Esophagus squamous epithelium (tissue), 5 donors: ENCODE measurements at places on chromosomes 3 and 15.

GRCh38 chr3:33940149-33940548 lies 141.7 kb downstream of the PDCD6IP start:
- DNase-seq = no peak

GRCh38 chr3:8532251-8532871 lies 30.7 kb downstream of the LMCD1 start:
- DNase-seq = no peak

DNA sequence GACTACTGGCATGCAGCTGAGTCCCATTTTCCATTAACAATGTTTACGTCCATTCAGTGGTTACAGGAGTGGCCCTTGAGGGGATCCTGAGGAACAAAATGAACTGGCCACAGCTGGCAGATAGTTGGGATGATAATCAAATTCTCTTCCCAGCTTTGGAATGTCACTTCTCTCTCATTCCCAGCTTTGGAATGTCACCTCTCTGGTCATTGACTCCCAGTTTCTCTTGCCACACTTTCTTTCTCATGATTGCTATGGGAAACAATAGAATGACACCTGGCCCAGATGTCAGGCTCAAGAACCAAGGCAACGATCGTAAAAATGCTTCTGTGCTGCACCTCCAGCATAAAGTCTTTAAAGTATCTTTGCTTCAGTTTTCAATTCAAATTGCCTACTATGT lies 34.0 kb downstream of the ATP13A4 start:
- no peak for DNase-seq

DNA sequence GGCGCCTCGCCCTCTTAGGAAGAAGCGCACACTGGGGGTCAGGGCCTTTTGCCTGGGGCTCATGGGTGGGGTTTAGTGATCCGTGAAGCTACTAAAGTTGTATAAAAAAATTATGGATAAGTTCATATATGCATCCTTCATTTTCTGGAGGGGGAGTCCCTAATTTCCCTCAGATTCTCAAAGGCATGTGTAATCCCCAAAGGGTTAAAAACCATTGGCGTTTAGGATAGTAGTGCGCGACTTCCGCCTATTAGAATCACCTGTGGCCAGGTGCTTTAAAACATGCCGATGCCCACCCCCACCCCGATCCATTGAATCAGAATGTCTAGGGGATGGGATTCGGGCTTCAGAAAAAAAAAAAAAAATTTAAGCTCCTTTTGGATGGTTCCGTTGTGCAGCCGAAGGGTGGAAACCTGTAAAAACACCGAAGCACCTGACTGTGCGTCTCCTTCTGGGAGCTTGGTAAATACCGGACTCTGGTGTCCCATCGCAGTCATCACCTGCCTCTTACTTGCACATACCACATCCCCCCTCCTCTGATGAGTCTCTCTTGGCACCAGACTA lies 570 bp downstream of the APH1B start:
- no peak for DNase-seq

GRCh38 chr15:60961541-60962485 lies 267.3 kb downstream of the RORA start:
- no peak for DNase-seq

DNA sequence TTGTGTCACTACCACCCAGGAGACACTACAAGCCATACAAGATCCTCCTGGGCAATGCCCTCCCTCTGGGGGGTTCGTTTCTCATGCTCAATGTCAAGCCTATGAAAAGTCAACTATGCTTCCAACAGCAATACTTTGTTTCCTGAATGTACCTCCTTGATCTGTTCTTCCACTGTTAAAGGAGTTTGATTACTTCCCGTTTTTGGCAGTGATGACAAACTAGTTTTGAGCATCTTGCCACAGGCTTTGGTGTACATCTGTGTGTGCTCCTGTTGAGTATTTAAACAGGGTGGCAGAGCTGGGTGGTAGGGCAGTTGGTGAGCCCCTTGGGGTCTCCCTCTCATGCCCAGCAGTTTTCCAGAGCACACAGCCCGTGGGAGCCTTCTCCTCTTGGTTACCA lies 81.4 kb downstream of the IL12A start:
- no peak for DNase-seq

- DNase-seq = no peak
Observed at GRCh38 chr15:39610665-39611064, 29.8 kb downstream of the THBS1 start.

DNA sequence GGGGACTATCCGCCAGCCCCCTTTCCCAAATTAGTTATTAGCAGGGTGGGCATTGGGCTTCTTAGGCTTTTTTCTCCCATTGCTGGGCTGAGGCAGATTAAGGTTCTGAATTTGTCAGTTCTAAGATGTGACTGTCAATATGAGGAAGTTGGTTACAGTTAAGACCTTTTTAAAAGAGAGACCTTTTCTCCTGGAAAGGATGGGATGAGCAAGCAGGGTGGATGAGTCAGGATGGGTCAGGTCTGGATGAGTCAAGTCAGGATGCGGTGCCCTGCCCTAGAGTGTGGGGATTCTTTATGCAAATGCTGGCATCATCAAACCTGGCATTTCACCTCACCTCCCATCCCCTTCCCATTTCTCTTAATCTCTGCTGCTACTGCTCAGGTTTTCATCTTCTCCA lies 1.9 kb downstream of the AEN start:
- DNase-seq = no peak

GRCh38 chr15:37130356-37130755 lies 30.0 kb upstream of the MEIS2 start:
- DNase-seq = no peak

DNA sequence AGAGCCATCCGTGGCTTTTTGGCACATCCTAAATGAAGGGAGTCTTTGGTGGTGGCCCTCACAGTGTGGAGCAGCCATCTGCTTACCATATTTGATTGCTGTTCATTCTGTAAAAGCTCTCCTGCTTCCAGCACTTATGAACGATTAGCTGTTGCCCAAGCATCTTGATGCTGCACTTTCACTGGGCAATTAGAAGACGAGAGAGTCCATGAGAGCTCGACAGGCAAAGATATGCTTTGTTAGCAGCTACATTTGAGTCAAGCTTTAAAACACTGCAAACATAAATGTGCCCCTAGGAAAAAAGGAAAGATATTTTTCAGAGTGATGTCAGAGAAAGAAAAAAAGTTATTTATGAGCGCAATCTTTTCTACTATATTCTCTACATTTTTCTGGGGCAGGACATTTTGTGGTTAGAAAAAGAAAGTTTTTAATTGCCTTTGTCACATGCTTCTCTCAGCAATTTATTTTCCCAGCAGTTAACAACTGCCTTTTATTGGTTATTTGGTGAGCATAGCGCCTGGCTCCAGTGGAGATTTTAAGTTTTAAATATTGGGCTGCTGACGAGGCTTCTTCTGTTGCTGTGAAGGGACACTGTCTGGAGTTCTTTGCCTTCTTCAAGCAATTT lies 468.4 kb downstream of the C3orf38 start:
- no peak for DNase-seq

GRCh38 chr3:147431751-147432150 lies 22.6 kb downstream of the ZIC1 start:
- DNase-seq = no peak

DNA sequence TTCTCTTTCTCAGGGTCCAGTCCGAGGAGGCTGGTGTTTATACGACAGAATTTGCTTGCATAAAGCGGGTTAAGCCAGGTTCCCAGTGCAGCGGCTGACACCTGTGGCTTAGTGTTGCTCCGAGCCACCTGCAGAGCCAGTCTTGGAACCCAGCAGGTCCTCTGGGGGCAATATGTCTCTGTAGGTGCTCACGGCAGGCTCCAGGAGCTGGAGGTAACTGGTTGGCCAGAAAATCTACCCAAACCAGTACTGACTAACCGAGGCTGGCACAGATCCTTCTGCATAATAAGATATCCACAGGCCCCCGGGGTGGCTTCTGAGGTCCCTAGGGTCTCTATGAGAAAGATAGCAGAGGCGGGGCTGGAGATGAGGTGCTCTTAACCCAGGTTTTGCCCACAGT lies 3.2 kb downstream of the MGLL start:
- no peak for DNase-seq

GRCh38 chr15:67413770-67414390 lies 107.1 kb upstream of the C15orf61 start:
- no peak for DNase-seq

GRCh38 chr3:180690061-180690460 lies 10.8 kb upstream of the CCDC39 start:
- DNase-seq = no peak

DNA sequence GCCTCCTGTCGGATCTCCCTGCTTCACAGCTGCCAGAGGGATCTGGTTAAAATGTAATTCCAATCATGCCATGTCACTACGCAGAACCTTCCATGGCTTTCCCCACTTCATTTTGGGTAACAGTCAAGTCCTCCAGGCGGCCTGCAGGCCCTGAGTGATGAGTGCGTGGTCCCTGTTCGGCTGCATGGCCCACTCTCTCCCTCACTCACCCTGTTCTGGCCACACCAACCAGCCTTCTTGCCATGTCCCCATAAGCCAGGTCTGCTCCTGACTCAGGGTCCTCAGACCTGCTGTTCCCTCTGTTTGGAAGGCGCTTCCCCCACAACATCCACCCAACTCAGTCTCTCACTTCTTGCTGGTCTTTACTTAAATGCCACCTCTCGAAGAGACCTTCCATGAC lies 41.6 kb upstream of the LINGO1 start:
- DNase-seq = no peak

DNA sequence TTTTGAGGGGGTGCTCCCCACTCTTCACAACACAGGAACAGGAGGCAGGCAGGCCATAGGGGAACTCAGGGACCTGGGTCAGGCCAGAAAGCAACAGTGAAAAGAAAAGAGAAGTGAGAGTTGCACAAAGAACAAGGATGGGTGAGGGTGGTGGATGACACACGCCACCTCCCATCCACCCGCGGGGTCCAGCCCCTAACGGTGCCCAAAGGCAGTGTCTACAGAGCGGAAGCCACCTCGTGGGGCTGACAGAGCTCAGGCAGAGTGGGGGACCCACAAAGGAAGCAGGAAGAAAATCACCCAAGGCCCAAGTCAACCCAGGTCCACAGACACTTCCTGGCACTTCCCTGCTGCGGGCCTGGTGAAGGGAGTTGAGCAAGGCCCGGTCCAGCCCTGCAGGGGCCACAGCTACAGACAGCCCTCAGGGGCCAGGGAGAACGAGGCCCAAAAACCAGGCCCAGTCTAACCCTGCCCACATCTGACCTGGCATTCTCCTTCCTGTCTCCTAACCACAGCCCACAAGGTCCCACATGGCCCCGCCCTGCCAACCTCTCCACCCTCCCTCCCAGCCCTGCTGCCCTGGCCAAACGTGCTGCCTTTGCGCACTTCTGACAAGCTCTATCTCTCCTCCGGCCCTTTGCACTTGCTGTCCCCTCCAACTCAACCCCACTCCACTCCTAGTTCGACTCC lies 5.9 kb downstream of the NUP210 start:
- peak; percentile 53 for DNase-seq

GRCh38 chr15:69810431-69811354 lies 287.0 kb downstream of the TLE3 start:
- no peak for DNase-seq

DNA sequence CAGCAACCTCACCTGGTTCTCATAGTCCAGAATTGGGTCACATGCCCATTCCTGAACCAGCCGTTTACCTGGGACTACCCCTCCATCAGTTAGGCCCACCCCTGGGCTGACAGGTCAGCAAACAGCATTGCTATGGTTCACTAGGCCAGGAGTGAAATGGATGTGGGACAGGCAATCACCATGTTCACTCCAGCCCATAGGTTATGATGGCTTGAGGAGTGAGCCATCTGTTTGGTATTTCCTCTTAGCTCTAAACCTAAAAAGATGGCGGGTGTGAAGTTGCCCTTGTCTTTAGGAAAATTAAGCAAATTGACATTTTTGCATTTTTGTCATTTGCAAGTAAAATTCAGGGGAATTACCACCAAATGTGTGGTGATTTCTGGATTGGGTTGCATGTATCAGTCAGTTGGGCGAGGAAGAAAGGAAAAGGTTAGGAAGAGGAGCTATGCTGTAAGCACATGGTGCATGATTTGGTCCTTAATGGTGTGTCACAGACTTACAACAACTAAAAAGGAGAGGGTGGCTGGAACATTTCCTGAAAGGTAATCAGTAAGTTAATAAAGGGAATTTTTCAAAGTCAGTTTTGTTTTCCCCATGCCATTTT lies 17.2 kb downstream of the NXPE3 start:
- DNase-seq = no peak

GRCh38 chr3:43948013-43948412 lies 257.3 kb downstream of the ABHD5 start:
- DNase-seq = no peak

DNA sequence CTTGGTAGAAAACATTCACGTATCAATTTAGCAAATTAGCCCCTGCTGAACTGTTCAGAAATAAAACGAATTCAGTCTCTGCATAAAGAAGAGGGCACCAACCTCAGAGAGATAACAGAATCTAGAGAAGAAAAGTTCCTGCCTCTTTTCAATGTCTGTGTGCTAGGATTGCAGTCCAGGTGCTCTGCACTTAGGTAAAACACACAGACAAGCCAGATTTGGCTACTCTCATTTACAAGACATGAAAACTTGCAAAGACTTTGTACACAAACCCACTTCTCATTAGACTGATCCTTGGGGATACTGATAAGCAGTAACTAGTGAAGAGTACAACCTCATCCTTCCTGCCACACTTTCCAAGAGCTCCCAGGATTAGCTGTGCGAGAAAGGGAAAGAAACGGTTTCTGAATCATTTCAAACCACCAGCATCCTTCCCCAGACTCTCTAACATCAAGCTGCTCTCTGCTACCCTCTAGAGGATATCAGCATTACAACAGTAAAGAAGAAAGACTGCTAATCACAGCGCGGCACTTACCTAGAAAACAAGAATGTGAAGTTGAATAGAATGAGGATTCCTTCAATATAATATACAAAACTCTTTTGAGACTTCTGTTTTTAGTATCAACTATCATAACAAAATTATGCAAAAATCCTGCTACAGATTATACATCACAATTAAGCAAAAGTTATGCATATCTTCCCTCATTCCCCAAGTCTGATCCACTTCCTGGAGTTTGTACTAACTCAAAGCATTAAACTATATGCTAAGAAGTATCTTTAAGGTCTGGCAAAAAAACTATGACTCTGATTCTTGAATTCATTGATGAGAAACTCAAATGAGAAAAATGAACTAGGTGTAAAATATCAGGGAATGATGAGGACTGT lies 306.4 kb downstream of the MAGI1 start:
- DNase-seq = no peak

GRCh38 chr3:173402656-173403055 lies 5.1 kb downstream of the NLGN1 start:
- DNase-seq = no peak

- no peak for DNase-seq
Observed at GRCh38 chr3:139260041-139260486, 83.8 kb upstream of the MRPS22 start.

DNA sequence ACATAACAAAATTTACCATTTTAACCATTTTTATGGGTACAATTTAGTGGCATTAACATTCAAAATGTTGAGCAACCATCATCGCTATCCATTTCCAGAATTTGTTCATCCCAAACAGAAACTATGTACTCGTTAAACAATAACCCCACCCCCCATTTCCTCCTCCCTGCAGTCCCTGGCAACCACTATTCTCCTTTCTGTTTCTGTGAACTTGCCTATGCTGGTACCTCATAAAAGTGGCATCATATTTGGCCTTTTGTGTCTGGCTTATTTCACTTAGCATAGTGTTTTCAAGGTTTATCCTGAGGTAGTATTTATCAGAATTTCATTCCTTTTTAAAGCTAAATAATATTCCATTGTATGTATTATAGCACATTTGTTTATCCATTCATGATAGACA lies 32.4 kb downstream of the C3orf80 start:
- DNase-seq = no peak

- no peak for DNase-seq
Observed at GRCh38 chr15:80437334-80437891, 33.2 kb downstream of the ARNT2 start.
